BJ (cell line): ENCODE measurements at places on chromosomes 1 and 21.

GRCh38 chr1:33133478-33134105 is 48.3 kb downstream of the TRIM62 start:
- DNase-seq: no peak

DNA sequence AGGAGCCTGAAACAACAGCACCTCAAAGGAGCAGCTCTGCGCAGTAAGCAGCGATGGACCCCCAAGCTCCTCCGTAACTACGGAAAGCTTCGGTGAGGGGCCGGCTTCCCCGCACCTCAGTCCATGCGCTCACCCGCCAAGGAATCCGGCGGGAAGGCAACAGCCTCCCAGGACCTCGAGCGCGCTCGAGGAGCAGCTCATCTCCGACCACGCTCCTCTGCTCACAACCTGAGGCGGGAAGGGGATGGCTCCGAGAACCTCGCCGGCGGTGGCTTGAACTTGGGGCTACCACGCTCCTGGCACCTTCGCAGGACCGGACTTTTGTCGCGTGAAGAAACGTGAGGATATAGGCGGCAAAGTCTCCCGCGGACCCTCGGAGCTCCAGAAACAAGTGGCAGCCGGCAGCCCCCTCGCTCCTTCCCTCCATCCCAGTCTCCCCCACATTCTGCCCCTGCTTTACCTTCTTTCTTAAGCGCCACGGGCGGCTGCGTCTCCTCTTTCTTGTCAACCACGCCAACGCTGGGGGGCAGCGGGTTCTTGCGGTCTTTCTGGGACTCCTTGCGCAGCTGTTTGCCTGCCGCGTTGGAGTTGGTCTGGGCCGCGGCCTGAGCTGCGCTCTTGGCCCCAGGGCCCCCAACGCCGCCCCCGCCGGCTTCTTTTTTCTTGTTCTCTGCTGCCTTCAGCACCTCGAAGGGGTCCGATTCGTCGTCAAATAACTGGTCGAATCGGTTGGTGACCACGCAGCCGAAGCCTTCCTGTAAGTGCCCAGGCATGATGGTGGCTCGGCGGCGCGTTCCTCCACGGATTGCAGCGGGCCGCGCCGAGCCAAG is 459 bp downstream of the SERBP1 start:
- no peak for DNase-seq

GRCh38 chr21:45974073-45975019 is 7.2 kb upstream of the COL6A1 start:
- DNase-seq: no peak

- no peak for DNase-seq
Measured at GRCh38 chr1:100358210-100358609, 5.9 kb downstream of the CDC14A start.

DNA sequence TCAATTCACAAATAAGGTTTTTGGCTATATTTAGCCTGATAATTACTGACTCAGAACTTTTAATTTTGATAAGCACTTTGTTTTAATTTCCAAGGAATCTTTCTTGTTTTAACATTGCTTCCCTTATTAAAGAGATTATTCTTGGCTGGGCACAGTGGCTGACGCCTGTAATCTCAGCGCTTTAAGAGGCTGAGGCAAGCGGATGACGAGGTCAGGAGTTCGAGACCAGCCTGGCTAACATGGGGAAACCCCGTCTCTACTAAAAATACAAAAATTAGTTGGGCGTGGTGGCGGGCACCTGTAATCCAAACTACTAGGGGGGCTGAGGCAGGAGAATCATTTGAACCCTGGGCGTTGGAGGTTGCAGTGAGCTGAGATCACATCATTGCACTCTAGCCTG is 13.8 kb downstream of the ALG14 start:
- no peak for DNase-seq

- no peak for DNase-seq
Measured at GRCh38 chr1:27864264-27864895, 8.0 kb upstream of the THEMIS2 start.

- DNase-seq: no peak
Measured at GRCh38 chr1:244917073-244917670, 52.8 kb upstream of the HNRNPU start.

- no peak for DNase-seq
Measured at GRCh38 chr1:33272930-33273329, 16.6 kb downstream of the ZNF362 start.

- DNase-seq: no peak
Measured at GRCh38 chr1:208077232-208078075, 166.5 kb upstream of the CD34 start.

- no peak for DNase-seq
Measured at GRCh38 chr1:77978293-77978968, 441 bp downstream of the FUBP1 start.

DNA sequence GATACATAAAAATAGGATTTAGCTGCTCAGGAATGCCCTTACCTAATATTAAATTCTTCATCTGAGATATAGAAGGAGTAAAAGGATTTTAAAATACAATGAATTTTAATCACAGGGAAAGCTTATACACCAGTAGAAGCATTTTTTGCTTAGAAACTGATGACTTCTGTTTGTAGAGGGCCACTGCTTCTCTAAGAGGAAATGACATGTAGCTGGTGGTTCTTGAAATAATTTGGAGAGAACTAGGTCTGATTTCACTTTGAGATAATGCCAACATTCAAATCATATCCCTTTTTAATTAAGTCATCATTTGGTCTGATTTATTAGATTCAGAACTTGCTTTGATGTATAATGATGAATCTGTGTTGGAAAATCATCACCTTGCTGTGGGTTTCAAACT is 166.6 kb upstream of the SGIP1 start:
- DNase-seq: no peak

DNA sequence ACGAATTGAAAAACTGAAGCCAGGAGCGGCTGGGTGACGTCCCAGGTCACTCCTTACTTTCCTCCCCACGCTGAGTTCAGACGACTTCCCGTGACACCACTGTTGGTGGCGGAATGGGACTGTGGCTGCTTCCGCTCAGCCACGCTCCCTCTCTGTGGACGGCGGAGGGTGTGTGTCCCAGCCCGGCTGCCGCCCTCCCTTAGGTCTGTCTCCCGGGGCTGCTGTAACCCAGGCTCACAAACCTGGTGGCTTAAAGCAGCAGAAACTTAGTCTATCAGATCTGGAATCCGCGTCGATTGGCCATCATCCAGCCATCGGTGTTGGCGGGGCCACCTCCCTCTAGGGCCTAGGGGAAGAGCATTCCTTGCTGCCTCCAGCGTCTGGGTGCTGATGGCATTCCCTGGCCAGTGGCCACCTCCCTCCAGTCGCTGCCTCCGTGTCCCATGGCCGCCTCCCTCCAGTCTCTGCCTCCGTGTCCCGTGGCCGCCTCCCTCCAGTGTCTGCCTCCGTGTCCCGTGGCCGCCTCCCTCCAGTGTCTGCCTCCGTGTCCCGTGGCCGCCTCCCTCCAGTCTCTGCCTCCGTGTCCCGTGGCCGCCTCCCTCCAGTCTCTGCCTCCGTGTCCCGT is 17.5 kb downstream of the TRPM2 start:
- DNase-seq: no peak

DNA sequence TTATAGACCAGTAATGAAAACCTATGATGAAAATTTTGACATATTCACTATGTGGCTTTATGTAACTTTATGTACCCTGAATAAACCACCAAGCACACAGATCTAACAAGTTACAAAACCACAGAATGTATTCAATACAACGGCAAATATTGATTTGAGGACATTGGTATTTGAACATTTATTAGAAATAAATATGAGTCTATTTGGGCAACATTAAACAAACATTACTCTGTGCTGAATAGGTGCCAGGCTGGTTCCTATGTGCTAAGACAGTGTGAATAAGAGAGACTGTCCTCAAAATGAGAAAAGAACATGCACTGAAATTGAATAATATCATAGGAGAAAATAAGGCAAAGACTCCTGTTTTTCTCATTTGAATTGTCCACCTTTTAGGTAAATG is 1341.2 kb downstream of the PLA2G4A start:
- DNase-seq: no peak

- no peak for DNase-seq
Measured at GRCh38 chr1:175191659-175192058, 917 bp downstream of the KIAA0040 start.

GRCh38 chr1:112325504-112325903 is 70.5 kb upstream of the CTTNBP2NL start:
- DNase-seq: no peak

- peak; percentile 29 for DNase-seq
Measured at GRCh38 chr1:65036570-65037051, 70.3 kb upstream of the JAK1 start.

GRCh38 chr1:167344615-167345385 is 124.1 kb downstream of the POU2F1 start:
- DNase-seq: no peak

DNA sequence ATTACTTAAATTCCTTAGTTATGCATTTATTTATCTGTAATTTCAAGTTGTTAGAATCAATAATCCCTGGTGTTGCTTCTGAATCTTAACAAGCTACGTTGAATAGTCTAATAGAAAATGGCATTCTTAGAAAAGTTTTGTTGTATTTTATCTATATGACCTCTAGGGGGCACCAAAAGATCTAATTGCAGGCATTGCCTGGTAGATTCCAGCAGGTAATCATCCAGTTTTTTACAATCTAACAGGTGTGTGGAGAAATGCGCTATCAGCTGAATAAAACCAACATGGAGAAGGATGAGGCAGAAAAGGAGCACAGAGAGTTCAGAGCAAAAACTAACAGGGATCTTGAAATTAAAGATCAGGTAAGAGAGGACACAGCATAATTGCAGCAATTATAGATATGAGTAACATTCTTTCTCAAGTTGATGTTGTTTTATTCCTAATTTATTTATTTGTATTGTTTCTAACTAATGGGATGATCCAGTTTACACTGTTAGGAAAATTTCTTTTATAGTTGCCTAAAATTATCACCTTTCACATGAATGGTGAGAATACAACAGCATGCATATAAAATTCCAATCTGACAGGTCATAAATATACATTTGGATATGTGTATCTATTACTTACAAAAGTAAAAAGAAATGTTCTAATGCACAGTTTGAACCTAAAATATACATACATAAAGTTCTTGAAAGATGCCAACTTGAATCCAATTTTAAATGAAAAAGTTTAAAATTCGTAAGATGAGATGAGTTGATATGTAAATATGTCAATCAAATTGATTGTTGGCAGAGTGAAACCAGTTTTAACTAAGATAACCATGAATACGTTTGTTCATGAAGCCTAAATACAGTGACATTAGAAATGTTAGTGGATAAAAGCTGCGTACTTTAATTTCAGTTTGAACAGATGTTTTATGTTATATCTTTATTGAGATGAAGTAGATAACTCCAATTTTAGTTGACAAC is 88.4 kb downstream of the SDCCAG8 start:
- no peak for DNase-seq

DNA sequence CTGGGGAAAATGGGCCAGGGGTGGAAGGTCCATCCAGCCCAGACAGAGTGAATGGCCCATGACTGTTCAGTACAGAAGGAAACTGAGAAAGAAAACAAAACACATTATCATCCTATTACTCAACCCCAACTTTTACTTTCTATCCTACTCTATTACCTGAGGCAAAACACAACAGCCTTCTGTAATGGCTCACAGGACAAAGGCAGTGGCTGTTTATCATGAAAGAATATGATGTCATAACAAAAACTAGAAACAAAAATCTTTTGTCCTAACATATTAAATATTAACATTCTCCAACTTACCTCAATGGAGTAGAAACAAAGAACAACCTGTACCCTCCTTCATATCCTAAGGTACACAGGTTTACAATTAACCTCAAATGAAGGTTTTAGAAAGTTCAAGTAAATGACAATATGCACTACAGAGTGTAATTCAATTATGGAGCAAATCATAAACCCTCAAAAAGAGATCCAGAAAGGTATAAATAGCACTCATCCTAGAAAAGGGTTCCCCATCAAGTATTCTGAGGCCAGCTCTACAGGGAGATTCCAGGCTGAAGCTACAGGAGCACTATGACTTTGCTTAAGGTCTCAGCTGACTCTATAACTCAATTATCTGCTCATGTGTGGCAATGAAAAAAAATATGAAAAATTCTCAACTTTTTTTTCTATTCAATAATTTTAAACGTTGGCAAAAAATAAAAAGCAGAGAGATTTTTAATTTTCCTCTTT is 15.1 kb downstream of the ELK4 start:
- DNase-seq: no peak

GRCh38 chr1:179104611-179105250 is 22.9 kb downstream of the TOR3A start:
- no peak for DNase-seq

- DNase-seq: no peak
Measured at GRCh38 chr1:222126052-222126451, 384.2 kb upstream of the DUSP10 start.

DNA sequence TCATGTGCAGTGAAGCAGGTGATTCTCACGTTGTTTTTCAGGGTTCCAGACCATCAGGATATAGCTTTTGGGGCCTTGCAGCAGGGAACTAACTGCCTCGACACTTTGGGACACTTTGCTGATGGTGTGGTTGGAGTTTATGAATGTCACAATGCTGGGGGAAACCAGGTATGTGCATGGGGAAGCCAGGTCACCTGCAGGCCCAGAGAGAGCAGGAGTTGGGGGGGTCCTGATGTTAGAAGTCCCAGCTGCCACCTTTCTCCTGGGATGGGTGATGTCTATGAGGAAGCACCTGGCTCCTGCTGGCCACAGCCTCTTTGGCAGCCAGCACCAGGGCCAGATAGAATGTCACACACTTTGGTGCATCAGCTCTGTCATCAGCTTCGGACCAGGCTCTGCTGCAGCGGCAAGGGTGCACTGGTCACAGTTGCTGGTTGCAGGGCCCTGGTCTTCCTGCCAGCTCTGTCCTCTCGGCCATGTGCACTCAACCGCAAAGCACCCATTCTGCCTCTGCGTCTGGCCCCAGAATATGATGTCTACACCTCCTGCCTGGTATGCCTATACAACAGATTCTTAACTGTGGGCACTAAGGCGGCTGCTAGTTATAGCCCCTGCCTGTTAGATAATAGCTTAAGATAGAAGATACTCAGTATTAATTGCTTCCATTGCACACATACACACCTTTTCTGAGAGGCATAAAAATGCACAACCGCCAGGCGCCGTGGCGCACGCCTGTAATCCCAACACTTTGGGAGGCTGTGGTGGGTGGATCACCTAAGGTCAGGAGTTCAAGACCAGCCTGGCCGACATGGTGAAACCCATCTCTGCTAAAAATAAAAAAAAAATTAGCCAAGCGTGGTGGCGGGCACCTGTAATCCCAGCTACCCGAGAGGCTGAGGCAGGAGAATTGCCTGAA is 160.7 kb downstream of the PGBD5 start:
- no peak for DNase-seq

DNA sequence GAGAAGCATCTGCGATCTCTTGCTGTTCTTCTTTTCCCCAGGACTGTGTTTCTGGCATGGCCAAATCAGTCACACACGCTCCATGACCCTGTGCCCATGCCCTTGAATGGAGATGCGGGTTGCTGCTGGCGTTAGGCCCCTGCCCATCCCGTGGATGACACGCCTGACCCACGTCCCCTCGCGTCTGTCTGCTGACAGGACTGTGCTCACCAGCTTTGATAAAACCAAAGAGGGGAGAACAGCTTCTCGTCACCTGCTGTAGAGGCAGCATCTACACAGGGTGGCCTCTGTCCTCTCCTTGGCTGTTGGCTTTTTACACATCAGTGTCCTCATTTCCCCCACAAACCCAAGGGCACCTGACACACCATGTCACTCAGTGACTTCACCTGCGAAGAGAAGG is 6.9 kb downstream of the MT1HL1 start:
- DNase-seq: no peak
